SK-N-SH treated with all-trans-retinoic acid at 6 μM for 48 hours (cell line): ENCODE measurements at places on chromosomes 7 and 10.

DNA sequence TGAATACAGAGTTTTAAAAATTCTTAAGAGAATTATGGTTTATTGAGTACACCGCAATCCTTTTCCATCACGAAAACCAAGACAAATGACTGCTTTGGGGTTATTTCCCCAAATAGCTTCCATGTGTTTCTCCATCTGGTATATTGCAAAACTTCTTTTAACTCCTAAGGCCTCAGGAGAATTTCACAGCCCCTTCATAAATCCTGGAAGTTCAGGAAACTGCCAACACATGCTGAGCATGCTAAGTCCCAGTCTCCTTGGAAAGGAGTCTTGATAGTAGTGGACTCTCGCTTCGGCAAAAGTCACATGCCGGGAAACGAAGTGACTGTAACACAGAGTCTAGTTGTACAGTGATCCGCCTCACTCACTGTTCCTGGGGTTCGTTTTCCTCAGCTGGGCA, 88.1 kb upstream of the RSU1 start:
- ATAC-seq: no peak

GRCh38 chr10:110641256-110641655, 2.9 kb upstream of the RBM20 start:
- peak; percentile 14; the same call in 2 of the 3 replicates for ATAC-seq

DNA sequence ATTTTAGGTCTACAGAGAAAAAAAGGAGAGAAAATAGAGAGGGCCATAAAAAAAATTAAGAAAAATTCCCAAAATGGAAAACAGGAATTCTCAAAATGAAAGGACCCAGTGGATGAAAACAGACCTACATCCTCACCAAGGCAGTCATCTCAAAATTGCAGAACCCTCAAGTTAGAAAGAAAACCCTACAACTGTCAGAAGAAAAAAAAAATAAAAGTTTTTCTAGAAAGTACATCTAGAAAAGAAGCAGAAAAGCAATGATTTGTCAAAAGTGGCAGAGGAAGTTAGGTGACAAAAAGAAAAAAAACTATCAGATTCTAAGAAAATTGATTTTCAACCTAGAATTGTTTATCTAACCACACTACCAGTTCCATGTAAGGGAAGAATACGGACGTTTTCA, 167.6 kb upstream of the LRGUK start:
- no peak for ATAC-seq

DNA sequence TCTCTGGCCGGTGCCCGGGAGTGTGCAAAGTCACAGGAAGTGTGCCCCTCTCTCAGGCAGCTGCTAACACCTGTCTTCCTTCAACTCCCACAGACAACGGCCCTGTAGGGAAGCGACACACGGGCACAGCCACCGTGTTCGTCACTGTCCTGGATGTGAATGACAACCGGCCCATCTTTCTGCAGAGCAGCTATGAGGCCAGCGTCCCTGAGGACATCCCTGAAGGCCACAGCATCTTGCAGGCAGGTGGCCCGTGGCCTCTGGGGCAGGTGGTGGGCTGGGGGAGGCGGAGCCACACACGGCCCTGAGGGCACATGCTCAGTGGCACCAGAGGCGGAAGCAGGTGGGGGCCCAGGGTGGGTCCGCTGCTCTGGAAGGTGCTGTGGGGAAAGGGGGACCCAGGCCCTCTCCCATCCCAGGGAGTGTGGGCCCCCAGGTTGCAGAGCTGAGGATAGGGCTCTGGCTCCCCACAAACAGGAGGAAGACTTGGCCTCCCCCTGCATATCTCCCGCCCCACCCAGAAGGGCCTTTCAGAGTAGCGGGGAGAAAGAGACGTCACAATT, 6.9 kb downstream of the C10orf105 start:
- no peak for ATAC-seq

DNA sequence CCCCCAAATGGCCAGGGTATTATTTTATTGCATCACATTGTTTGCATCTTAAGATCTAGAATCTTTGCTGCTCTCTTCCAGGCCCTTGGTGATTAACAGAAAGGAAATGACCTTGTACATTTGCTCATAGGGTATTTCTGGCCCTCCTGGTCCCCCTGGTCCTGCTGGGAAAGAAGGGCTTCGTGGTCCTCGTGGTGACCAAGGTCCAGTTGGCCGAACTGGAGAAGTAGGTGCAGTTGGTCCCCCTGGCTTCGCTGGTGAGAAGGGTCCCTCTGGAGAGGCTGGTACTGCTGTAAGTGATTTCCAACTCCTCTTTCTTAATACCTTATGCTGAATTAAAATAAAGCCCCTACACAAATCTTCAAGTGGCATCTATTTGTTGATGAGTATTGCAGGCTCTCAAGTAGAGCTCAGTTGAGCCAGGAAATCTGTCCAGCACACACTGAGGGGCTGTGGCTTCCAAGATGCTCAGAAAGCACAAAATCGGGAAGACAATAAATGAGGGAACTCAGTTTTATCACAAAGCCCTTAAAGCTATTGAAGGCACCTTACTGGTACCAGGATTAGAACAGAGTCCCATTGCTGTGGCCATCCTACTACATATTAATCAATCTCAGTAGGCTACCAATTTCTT, 28.2 kb downstream of the COL1A2 start:
- ATAC-seq: no peak

- no peak for ATAC-seq
Observed at GRCh38 chr10:75276069-75276872, 40.5 kb upstream of the COMTD1 start.

- ATAC-seq: no peak
Observed at GRCh38 chr7:117775801-117776200, 97.4 kb downstream of the CTTNBP2 start.

DNA sequence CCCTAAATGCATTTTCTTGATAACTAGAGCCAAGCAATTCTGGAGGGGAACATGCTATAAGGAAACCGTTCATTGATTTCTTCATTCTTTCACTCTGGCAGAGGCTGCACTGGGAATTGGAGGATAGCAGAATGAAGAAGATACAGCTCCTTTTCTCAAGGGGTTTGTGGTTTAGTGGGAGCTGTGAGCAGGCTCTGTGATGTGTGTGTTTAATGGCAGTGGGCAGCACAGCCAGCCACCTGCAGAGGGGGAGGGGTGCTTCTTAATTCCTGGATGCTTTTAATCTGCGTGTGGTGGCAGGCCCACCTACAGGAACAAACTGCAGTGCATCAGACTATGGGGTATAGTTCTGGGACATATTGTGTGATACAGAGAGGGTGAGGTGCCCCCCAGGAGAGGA, 31.9 kb downstream of the RPS24 start:
- ATAC-seq: no peak

DNA sequence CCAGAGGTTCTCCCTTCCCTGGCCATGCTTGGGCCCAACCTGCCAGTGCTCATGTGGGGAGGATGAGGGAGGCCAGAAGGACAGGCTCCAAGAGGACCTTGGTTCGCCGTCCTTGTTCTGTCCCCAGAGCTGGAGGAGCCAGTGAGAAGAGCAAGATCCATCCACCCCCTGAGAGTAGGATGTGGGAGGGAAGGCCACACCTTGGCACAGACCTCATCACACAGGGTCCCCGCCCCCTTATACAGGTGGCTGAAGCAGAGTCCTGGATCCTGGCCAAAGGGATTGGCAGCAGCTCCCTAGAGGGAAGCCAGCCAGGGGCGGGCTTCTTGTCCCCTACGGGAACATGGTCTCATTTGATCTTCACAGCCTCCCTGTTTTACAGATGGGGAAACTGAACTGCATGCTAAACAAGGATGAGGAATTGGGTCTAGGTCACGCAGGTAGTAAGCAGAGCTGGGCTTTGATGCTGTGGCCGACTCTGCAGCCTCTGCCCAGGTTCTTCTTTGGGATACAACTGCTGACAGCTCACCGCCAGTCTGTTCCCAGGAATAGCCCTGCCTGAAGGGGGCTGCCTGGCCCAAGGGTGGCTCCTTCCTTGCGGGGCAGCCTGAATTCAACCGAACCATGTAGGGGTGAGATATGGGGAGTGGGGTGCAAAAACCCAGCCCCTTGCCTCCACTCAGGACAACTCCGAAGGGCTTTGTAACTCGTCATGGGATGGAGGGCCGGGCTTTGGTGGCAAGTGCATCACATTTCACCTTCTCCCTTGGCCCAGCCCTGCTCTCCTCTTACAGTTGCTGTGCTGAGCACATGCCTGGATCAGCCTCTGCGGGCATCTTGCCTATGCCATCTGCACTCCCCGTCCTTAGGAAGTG, 62.2 kb upstream of the KDM7A start:
- no peak; the same call in 2 of the 3 replicates for ATAC-seq

DNA sequence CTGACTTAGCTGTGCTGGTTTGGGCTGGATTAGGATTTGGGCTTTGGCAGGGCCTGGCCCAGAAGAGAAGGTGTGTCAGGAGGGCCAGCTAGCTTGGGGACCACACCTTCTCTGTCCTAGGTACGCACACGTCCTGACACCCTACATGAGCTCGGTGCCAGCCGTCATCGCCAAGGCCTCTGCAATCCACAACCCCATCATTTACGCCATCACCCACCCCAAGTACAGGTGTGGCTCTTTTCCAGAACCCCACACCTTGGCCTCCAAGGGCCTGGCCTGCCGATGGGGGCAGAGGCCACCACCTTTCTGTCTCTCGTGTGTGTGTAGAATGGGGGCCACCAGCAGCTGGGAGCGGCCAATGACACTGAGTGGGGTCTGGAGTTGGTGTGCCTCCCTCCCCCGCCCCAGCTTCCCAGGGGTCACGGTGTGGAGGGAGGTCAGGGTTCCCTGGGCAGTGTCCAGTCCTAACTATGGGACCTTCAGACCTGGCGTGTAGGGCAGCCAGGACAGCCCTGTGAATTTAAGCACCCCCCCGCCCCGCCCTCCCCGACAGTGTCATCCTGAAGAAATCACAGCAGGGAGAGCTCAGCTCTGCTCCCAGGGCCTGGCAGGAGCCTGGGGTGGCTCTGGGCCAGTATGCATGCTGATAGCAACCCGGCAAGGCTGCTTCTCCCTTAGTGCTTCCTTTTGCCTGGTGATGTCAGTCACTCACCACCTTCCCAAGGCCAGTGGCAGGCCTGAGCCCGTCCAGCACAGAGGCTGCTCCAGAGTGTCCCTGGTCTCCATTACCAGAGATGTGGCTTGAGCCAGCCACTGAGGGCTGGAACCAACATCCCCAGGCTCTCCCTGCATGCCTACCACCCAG, 6.9 kb upstream of the LDB3 start:
- peak; percentile 43 for ATAC-seq

- ATAC-seq: peak; percentile 89
Observed at GRCh38 chr7:8190119-8190895, 71.7 kb downstream of the ICA1 start.

- peak; percentile 85 for ATAC-seq
Observed at GRCh38 chr7:150903606-150904005, 51.3 kb downstream of the AOC1 start.

DNA sequence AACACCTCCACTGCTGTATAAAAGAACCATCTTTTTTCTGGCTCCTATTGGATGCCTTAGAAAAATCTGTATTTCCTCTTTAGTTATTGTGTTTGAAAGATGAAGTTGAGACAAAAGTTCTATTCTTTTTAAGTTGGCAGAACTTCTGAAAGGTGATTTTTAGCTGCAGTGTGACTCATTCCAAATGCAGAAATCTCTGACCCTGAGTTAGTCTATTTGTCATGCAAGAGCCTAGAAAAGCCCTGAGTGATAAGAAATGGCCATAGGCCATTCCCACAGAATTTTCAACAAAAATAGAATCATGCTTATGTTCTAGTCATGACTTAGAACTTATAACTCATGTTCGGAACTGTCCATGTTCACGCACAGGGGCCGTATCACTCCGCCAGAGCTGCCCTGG, 89.1 kb downstream of the EGFR start:
- no peak for ATAC-seq

DNA sequence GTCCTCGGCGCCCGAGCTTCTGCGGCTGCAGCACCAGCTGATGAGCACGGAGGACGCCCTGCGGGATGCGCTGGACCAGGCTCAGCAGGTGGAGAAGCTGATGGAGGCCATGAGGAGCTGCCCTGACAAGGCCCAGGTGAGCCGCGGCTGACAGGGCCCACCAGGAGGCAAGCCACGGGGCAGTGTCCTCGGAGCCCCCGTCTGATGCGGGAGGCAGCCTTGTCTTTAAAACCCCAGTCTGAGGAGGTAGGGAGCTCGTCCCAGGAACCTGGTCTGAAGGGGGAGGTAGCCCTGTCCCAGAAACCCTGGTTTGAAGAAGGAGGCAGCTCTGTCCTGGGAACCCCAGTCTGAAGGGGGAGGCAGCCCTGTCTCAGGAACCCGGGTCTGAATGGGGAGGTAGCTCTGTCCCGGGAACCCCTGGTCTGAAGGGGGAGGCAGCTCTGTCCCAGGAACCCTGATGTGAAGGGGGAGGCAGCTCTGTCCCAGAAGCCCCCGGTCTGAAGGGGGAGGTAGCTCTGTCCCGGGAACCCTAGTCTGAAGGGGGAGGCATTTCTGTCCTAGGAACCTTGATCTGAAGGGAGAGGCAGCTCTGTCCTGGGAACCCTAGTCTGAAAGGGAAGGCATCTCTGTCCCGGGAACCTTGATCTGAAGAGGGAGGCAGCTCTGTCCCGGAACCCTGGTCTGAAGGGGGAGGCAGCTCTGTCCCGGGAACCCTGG, 53.1 kb upstream of the GTF2IRD1 start:
- peak; percentile 30 for ATAC-seq

GRCh38 chr10:94363251-94363565, 469 bp upstream of the NOC3L start:
- ATAC-seq: peak; percentile 4

GRCh38 chr10:79384773-79385391, 37.6 kb downstream of the PPIF start:
- no peak for ATAC-seq

DNA sequence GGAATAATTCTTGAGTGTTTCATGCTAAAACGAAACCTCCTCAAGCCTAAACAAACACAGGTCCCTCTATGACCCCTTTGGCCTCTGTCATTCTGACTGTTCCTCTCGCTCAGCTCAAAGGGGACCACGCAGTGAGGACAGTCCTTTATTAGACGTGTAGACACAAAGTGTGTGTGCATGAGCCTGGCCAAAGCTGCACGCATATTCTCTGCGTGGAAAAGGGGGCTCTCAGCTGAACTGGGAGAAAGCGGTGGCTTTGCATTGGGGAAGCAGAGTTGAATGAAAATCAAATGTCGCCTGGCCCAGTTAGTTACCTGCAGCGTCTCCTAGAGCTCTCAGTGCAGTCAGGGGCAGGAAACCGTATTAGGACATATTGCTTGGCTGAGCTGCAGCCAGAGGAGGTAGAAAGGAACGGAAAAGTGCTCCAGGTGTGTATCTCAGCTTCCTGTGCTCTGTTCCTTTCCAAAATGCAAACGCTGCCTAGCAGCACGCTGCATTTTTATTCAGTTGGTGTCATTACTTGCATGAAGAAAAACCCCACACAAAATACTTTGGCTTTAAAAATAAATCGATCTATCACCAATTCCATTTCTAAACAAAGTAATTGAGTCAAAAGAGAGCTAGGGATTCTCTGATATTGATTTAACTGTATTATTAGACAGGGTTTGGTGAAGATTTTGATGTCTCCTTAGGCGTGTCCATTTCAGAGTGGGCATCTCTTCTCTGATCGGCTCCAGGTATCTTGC, 4.9 kb downstream of the GATA3 start:
- no peak for ATAC-seq

- no peak for ATAC-seq
Observed at GRCh38 chr10:107800061-107800460, 635.6 kb upstream of the SORCS1 start.

GRCh38 chr10:49667991-49668390, 11.5 kb upstream of the C10orf53 start:
- no peak for ATAC-seq
